ENCODE measurements at places on chromosomes 11 and 22. TPM values are rescaled to one million over a fixed set of nuclear protein-coding genes. Genes with fewer than 3 reads are reported as not detected.

Gene KRTAP5-9
- total RNA-seq, result not detected

Gene HEPHL1
- total RNA-seq, result not detected

Gene PLAAT4
- 4.1 TPM for total RNA-seq

Gene OR5P2
- total RNA-seq, result not detected

Gene NRIP3
- total RNA-seq, result 1.9 TPM

Gene ABCG4
- total RNA-seq, result 0.31 TPM

Gene PGA5
- total RNA-seq, result 1.5 TPM

Gene SCGB1A1
- not detected for total RNA-seq

Gene TMEM86A
- total RNA-seq, result 1.5 TPM

Gene OR52N5
- total RNA-seq, result 0.07 TPM

Gene TBX1
- total RNA-seq, result 6.2 TPM

Gene MYEOV
- 2.0 TPM for total RNA-seq

Gene NCF4
- not detected for total RNA-seq

GRCh38 chr11:40268551-40268950 lies 1190.9 kb downstream of the LRRC4C start:
- DNase-seq, result no peak

GRCh38 chr11:2213890-2214526 lies 42.4 kb upstream of the TH start:
- DNase-seq, result peak; percentile 63

DNA sequence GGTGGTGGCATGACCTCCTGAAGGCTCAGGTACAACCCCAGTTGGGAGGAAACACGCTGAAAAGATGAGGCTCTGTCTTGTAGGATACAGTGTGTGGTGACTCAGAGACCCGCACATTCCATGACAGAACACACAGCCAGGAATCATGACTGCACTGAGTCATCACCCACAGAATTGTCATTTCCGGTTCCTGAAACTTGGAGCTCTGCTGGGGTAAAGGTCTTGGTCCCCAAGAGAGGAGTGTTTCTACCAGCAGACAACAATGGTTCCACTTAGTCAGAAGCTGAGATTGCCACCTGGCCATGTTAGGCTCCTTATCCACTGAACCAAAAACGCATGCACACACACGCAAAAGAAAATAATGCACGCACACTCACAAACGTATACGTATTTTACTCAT lies 31.5 kb upstream of the CYB5R3 start:
- DNase-seq, result no peak

GRCh38 chr11:2526808-2527381 lies 82.1 kb downstream of the KCNQ1 start:
- peak; percentile 81 for DNase-seq

DNA sequence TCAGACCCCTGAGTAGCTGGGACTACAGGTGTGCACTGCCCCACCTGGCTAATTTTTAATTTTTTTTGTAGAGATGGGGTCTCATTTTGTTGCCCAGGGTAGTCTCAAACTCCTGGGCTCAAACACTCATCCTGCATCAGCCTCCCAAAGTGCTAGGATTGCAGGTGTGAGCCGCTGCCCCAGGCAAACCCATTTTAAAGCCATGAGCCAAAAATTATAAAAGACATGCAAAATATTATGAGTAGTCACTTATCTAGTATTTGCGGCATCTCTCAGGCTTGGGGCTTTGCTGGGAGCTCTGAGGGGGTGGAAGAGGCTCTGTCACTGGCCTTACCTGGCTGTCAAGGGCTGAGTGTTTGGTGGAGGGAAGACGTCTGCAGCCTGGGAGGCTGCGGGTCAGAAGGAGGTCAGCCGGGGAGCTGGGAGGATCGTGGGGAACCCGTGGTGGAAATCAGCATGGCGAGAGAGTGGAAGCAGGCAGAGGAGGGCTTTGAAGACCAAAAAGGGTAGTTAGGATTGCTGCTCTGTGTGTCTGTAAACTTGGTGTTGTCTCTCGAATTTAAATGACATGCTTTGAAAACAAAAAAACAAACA lies 69.1 kb upstream of the PARVG start:
- DNase-seq, result peak; percentile 58

- no peak for DNase-seq
These were observed 33.8 kb downstream of the MMP13 start for GRCh38 chr11:102921587-102922220.

DNA sequence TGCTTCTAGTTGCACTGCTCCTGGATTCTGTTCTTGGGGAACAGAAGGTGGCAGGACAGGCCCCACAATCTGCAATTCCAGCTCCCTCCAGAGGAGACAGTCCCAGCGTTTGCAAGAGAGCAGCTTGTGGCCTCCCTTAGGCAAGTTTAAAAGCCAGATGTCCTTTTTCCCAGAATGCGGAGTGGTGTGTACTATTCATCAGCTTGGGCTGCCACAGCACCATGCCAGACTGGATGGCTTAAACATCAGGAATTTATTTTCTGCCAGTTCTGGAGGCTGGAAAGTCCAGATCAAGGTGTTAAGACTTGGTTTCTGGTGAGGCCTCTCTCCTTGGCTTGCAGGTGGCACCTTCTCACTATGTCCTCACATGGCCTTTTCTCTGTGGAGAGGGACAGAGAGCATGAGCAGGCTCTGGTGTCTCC lies 11.7 kb downstream of the MIAT start:
- peak; percentile 78 for DNase-seq

GRCh38 chr11:59755701-59756557 lies 753 bp downstream of the STX3 start:
- peak; percentile 84 for DNase-seq

GRCh38 chr11:106304274-106304673 lies 226.8 kb downstream of the AASDHPPT start:
- DNase-seq, result no peak

- no peak for DNase-seq
These were observed 8.2 kb downstream of the PDGFB start for GRCh38 chr22:39236321-39237317.

GRCh38 chr11:69721745-69722144 lies 17.9 kb upstream of the FGF19 start:
- peak; percentile 78 for DNase-seq

DNA sequence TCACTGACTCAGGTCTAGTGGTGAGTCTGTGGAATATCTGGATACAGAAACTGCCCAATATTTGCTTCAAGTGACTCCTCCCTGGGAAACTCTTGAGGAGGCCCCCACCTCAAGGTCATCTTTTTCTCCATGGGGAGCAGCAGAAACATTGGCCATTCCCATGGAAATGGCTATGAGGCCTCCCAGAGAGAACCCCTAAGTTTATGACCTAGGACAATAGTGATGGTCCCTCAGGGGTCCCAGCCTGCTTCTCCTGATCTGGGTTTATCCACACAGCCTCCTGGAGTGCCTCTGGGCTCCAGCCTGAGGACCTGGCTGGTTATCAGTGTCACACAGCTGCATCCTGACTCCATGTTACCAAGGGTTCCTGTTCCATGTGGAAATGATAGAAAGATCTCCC lies 131.2 kb downstream of the ZNF280B start:
- no peak for DNase-seq

DNA sequence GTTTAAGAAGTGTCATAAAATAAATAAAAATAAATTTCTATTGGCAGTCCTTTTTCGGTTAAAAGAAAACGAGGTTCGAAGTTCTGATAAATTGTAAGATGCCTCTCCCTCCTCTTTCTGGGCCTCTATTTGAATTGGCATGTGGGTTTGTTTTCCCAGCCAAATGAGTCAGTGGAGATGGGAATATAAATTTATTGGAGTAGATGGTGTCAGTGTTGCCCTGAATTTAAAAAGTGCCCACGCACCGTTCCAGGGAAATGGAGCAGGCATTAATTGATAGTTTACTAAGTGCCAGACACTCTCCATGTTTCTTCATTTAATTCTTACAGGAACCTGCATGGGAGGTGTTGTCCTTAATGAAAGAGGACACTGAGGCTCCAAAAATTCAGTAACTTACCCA lies 119.2 kb downstream of the FEZ1 start:
- no peak for DNase-seq

GRCh38 chr11:112588252-112588694 lies 327.6 kb upstream of the PLET1 start:
- peak; percentile 59 for DNase-seq

DNA sequence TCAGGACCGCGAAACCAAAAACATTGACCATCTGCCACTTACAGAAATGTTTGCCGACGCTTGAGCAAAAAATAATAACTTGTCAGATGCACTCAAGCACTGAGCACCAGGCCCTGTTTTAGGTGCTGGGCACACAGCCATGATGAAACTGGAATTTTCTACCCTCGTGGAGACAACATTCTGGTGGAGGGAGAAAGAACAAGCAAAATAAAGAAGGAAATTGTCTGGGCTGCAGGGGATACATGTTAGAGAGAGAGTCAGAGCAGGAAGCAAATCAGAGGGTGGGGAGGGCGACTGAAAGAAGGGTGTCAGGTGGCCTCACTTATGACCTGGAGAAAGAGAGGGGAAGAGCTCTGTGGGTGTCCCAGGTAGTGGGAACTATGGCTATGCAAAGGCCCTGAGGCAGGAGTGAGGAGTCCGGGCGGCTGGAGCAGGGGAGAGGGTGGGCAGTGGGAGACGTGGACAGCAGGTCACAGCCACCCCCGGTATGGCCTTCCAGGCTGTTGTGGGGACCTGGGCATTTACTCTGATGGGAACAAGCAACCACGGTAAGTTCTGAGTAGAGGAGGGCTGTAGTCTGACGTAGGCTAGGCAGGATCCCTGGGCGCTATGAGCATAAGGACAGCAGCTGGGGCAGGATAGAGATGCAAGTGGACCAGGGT lies 78.8 kb downstream of the MYEOV start:
- DNase-seq, result peak; percentile 9

DNA sequence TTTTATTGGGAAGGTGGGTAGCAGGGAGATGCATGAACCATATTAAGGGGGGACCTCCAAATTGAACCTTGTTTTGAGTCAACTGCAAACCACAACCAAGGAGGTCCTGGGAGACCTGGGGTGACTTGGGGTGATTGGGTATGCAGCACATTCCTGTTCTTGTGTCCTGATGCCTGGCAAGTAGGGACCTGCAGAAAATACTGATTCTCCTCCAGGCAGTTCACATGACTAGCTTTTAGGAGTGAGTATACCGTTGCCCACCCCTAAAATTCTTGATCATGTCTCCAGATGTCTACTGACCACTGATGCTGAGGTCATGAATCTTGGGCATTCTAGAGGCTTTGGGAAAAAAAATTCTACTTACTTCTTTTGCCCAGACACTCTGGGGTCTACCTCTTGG lies 6.3 kb downstream of the EHF start:
- DNase-seq, result no peak

- DNase-seq, result no peak
These were observed 39.4 kb upstream of the CEP295 start for GRCh38 chr11:93622043-93622442.

GRCh38 chr22:37186997-37187522 lies 987 bp downstream of the C1QTNF6 start:
- DNase-seq, result no peak

DNA sequence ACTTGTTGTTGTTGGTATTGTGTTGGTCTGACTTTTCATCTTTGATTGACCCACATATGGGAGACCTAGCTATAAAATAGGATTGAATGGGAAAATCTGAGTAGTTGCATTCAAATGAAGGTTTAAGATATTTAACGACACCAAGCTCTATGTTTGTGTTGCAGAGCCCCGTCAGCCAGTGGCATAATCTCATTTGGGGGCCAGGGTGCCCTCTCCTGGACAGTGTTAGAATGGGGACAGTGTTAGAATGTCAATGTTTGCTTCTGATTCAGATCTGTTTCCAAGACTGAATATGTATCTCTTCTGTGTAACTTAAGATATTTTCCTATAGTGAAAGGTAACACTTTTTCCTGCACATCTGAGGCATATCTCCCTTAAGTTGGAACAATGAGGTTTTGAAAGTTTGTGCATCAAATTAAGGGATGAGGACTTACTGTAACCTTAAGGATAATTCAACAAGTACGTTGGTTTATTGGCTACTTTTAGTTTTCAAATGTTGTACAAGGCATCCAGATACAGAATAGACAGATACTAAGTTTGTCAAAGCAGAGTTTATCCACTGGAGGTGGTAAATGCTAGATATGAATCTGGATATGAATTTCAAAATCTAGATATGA lies 5.3 kb upstream of the OR52M1 start:
- DNase-seq, result peak; percentile 46

GRCh38 chr11:33303541-33303940 lies 46.4 kb downstream of the HIPK3 start:
- DNase-seq, result no peak

DNA sequence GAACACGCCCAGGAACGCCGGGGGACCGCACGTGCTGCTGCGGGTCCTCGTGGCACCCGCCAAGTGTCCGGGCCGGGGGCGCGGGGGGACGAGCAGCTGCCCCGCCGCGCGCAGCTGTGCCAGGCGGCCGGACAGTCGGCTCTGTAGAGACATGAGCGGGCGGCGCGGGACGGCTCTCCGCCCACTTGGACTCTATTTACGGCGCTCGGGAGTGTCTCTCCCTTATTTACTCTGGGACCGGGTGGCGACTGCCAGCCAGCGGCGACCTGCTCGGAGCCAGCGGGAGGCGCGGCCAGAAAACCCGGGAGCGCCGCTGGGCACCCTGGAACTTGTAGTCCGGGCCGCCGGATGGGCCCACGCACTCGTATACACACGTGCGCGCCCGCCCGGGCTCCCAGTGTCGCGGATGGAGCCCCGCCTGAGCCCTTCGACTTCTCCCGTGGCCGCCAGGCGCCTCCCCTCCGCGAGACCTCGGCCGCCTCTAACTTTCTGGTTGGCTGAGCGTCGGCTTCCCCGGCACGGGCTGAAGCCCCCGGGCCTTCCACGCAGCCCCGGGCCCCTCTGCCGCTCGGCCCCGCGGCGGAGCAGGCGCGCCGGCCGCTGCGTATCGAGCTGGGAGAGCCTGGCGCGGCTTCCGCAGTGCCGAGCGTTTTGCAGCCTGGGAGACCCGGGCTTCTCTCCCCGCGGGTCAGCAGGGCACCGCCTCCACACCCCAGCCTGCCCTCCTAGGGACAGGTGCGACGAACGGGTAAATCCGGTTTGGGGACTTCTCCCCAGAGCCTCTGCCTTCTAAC lies at the start of gene MACROD1:
MACROD1 (minus strand) TSS at position 272 of the 794 bp plus-strand sequence; CDS start at position 153, 119 bp downstream.
- peak; percentile 92 for DNase-seq

Data from H7 (cell line).